ENCODE measurements at places on chromosomes 7 and 10.

- DNase-seq: no peak
Measured at GRCh38 chr7:2116989-2117591, 115.7 kb downstream of the MAD1L1 start.

- no peak for DNase-seq
Measured at GRCh38 chr7:117495308-117495707, 15.5 kb downstream of the CFTR start.

- peak; percentile 15 for DNase-seq
Measured at GRCh38 chr7:115475761-115476385, 554.0 kb downstream of the MDFIC start.

- no peak for DNase-seq
Measured at GRCh38 chr7:139901056-139901795, 72.2 kb downstream of the TBXAS1 start.

DNA sequence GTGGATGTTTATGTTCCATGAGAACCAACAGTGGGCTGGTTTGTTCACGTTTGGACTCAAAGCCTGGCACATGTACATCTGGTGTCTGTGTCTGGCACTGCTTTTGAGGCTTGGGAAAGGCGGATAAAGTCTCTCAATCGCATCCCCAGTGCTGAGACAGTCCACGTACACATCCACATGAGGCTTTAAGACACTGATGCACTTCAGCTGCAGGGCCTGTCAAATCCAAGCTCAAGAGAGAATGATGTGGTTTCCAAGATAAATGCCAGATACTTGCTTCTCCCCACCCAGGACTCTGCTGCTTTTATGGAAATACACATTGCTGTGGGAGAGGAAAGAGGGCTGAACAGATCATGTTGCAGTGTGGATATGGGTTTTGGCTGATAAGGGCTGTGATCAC is 178.4 kb downstream of the ADARB2 start:
- no peak for DNase-seq

GRCh38 chr7:120272261-120272660 is 714 bp upstream of the KCND2 start:
- DNase-seq: no peak

DNA sequence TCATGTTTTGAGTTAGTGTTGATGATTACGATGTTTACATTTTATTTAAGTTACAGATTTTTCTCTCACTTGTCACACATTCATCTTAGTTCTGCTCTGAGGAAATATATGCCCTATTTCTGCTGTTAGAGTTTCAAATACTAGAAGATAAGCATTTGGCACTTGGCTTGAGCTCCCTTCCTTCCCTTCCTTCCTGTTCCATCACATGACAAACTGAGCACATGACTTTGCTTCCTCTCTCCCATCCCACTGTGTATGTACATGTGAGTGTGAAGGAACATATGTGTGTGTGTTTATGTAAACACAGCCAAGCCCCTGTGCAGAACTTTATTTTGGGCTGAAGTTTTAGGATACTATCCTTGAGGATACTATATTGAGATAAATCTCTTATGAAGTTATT is 795.9 kb upstream of the IGFBP3 start:
- DNase-seq: no peak

DNA sequence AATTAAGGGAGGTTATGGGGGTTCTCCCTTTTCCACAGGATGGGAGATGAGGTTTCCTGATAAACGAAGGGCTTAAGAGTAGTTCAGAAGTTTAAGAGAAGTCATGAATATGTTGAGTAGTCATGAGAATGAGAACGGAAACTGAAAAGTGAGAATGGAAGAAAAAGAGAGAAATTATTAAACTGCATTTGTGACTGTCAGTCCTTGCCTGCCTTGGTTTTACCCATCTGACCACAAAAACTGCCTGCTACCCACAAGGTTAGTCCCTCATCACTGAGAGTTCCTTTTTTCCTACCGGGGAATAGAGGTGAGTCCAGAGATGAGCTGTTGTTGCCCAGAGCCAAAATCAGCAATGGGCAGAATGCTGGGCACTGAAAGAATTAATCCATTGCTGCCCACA is 174.1 kb upstream of the BET1 start:
- DNase-seq: no peak

- DNase-seq: no peak
Measured at GRCh38 chr10:71158902-71159301, 53.5 kb upstream of the UNC5B start.

DNA sequence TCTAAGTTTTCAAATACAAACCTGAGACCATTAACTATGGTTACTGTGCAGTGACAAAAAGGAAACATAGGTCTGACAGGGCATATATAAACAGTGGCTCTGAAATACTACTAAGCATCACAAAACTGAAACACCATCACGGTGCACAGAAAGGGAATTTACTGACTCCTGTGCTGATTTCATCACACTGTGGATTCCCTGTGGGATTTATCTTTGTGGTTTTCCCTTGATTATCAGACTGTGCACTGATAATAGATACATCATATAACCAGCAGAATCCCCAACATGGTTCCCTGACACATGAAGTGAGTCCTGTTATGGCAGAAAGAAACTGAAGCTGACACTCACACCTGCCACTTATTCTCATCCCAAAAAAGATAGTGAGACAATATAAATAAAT is 676.3 kb upstream of the KCND2 start:
- DNase-seq: no peak

- no peak for DNase-seq
Measured at GRCh38 chr10:58451193-58451889, 61.3 kb upstream of the BICC1 start.

- no peak for DNase-seq
Measured at GRCh38 chr10:33804584-33804983, 470.1 kb upstream of the NRP1 start.

GRCh38 chr7:151925446-151926335 is 30.6 kb upstream of the GALNTL5 start:
- DNase-seq: no peak

- DNase-seq: peak; percentile 67
Measured at GRCh38 chr10:86899670-86900276, 57.6 kb downstream of the MMRN2 start.

DNA sequence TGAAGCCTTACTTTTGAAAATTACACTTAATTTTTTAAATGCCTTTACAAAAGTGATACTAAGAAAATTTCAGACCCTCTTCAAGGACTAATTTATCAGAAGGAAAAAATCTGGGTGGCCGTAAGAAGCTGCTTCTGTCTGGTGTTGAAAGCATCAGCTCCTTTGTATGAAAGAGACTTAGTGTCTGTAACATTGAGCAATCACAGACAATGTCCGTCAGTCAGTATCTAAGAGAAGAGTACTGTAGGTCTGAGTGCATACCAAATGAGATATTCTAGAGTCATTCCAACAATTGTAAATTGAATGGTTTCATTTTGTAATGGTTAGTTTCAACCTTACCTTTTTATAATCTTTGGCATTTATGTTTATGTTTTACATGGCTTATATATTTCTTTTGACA is 11.1 kb upstream of the MDFIC start:
- no peak for DNase-seq

DNA sequence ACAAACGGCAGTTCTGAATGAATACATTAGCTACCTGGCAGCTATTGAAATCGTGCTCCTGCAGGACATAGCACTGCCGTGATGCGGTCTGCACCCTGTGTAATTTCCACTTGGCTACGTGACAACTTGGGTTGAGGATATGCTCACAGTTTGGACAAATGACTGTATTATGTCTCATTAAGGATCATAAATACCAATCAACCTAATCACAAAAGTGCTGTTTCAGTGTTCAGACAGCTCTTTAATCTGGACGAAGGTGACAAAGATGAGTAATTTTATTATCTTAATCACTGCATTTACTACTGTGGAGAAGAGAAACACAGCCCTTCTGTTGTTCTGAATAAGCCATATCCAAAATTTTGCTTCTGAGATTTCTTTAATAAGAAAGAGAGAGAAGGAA is 210.8 kb upstream of the PFKP start:
- DNase-seq: no peak

GRCh38 chr7:12570168-12570533 is 369 bp upstream of the SCIN start:
- DNase-seq: no peak
